ENCODE measurements at places on chromosomes 3 and 15. TPM values are rescaled to one million over a fixed set of nuclear protein-coding genes. Genes with fewer than 3 reads are reported as not detected.

The IMPG2 gene
- total RNA-seq: 0.12 TPM

The CSPG4 gene
- total RNA-seq: not detected

The MOBP gene
- total RNA-seq: not detected

The KLHL40 gene
- total RNA-seq: not detected

The CIAO2A gene
- 111 TPM for total RNA-seq

The CCR3 gene
- total RNA-seq: not detected

The GOLGB1 gene
- 19.5 TPM for total RNA-seq

The MUSTN1 gene
- not detected for total RNA-seq

The RSRC1 gene
- total RNA-seq: 61.6 TPM

The OXTR gene
- 0.91 TPM for total RNA-seq

The TRPM1 gene
- total RNA-seq: not detected

The GOLGA8G gene
- not detected for total RNA-seq

The FAM227B gene
- 4.4 TPM for total RNA-seq

The ALDH1L1 gene
- total RNA-seq: 0.05 TPM

The MAP1A gene
- total RNA-seq: 1.3 TPM

The TRH gene
- not detected for total RNA-seq

The PFN2 gene
- total RNA-seq: 4.3 TPM

- no peak for DNase-seq
- peaks cover 5% of the 10 kb centered on the region for H3K4me1 ChIP-seq
- no peak overlapping the region for H3K27ac ChIP-seq
- H3K36me3 ChIP-seq: no peaks in the 10 kb centered on the region
- H3K4me3 ChIP-seq: no peak overlapping the region
Observed at GRCh38 chr3:42300778-42301177, 34.8 kb upstream of the CCK start.

DNA sequence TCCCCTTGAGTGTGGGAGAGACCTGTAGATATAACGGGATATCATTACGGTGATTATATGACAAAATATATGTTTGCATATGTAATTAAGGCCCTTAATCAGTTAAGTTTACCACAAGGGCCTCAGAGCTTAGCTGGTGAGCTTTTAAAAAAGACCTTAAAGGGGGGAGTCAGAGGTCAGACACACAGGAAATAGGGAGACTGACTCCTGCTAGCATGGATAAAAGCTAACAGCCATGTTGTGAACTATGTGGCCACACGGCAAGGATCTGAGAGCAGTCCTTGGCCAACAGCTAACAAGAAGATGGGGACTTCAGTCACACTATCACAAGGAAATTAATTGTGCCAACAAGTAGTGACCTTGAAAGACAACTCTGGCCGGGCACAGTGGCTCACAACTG lies 3.1 kb downstream of the STAG1 start:
- no peak for DNase-seq
- H3K4me1 ChIP-seq: peaks cover 57% of the 10 kb centered on the region
- H3K27ac ChIP-seq: peak overlapping the region; percentile 47

GRCh38 chr3:162367429-162368260 lies 871.0 kb downstream of the OTOL1 start:
- no peak for DNase-seq
- H3K27me3 ChIP-seq: no peaks in the 10 kb centered on the region
- no peak overlapping the region for H3K4me3 ChIP-seq
- H3K27ac ChIP-seq: no peak overlapping the region
- no peaks in the 10 kb centered on the region for H3K36me3 ChIP-seq
- H3K4me1 ChIP-seq: no peaks in the 10 kb centered on the region

DNA sequence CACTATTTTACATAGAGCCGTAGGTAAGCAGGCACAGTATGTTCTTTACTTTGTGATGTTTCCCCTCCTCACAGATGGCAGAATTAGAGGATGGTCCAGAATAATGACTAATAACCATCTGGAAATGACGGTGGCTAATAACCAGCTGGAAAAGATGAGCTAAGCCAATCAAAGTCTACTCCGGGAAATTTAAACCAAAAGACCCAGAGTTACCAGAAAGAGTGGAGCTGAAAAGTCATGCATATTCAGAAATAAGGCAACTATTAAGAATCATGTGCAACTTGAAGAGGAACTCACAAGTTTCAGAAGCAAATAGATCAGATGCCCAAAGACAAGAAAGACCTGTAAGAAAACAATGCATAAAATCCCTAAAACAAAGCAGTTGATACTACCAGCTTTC lies 33.6 kb downstream of the DMXL2 start:
- H3K4me3 ChIP-seq: no peak overlapping the region
- no peaks in the 10 kb centered on the region for H3K4me1 ChIP-seq
- DNase-seq: no peak

- H3K4me3 ChIP-seq: peak overlapping the region; percentile 77
- no peaks in the 10 kb centered on the region for H3K36me3 ChIP-seq
- H3K27ac ChIP-seq: peak overlapping the region; percentile 69
- H3K27me3 ChIP-seq: peaks cover 11% of the 10 kb centered on the region
- DNase-seq: peak; percentile 58
Observed at GRCh38 chr3:184524981-184525336, 36.6 kb upstream of the EPHB3 start.

GRCh38 chr3:181700168-181701087 lies 11.3 kb upstream of the SOX2 start:
- no peak overlapping the region for H3K27ac ChIP-seq
- DNase-seq: peak; percentile 72
- peaks cover 78% of the 10 kb centered on the region for H3K27me3 ChIP-seq
- peaks cover 17% of the 10 kb centered on the region for H3K4me1 ChIP-seq
- H3K4me3 ChIP-seq: no peak overlapping the region
- H3K36me3 ChIP-seq: peaks cover 2% of the 10 kb centered on the region

- no peak overlapping the region for H3K4me3 ChIP-seq
- peaks cover 4% of the 10 kb centered on the region for H3K4me1 ChIP-seq
- H3K27me3 ChIP-seq: peaks cover 13% of the 10 kb centered on the region
- no peak for DNase-seq
- no peak overlapping the region for H3K27ac ChIP-seq
Observed at GRCh38 chr3:46191730-46192129, 16.4 kb downstream of the CCR1 start.

DNA sequence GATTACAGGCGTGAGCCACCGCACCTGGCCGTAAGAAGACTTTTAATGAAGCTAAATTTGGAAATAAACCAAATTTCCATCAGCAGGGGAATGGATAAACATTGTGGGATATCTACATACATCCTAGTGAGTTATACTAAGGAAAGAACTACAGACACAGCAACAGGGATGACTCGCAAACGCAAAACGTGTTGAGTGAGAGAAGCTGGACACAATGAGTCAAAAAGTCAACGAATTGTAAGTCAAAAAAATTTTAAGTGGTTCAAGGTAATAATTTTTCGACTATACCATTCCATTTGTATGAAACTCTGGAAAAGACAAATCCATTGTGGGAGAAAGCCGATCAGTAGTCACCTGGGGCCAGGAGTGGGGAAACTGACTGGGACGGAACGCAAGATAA lies 19.9 kb downstream of the PLA2G4F start:
- no peak overlapping the region for H3K4me3 ChIP-seq
- H3K27ac ChIP-seq: no peak overlapping the region
- no peaks in the 10 kb centered on the region for H3K27me3 ChIP-seq
- H3K4me1 ChIP-seq: no peaks in the 10 kb centered on the region

DNA sequence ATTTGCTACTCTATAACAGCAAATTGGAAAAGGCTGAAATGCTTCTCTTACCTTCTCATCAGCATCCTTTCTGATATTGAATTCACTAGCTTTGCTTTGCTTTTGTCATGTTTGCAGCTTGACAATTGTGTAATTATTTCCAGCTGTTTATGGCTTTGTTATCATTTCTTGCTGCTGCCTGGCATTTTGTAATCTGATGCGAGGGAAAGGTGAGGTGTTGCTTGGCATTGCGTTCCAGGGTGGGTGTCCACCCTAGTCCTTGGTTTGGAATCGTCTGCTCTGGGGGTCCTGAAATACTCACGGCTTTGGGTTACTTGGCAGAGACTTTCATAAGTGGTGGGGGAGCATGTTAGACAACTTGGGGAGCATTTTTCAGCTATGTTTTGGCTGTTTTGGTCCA lies 2.9 kb downstream of the CACNA2D3 start:
- peaks cover 3% of the 10 kb centered on the region for H3K4me1 ChIP-seq
- no peaks in the 10 kb centered on the region for H3K36me3 ChIP-seq
- H3K27me3 ChIP-seq: peaks cover 36% of the 10 kb centered on the region
- H3K27ac ChIP-seq: no peak overlapping the region
- DNase-seq: no peak
- H3K4me3 ChIP-seq: no peak overlapping the region

- no peak overlapping the region for H3K4me3 ChIP-seq
- H3K4me1 ChIP-seq: no peaks in the 10 kb centered on the region
- no peaks in the 10 kb centered on the region for H3K36me3 ChIP-seq
- no peak for DNase-seq
- H3K27ac ChIP-seq: no peak overlapping the region
Observed at GRCh38 chr3:73572368-73572767, 52.4 kb downstream of the PDZRN3 start.

GRCh38 chr3:36992806-36993325 lies at the start of gene EPM2AIP1:
Gene EPM2AIP1 (minus strand): TSS chr3:36993131. CDS start chr3:36993077, 54 bp downstream.
- no peak within 1 kb of the TSS for H3K27ac ChIP-seq
- H3K36me3 ChIP-seq: peaks cover 40% of the 10 kb centered on the region

DNA sequence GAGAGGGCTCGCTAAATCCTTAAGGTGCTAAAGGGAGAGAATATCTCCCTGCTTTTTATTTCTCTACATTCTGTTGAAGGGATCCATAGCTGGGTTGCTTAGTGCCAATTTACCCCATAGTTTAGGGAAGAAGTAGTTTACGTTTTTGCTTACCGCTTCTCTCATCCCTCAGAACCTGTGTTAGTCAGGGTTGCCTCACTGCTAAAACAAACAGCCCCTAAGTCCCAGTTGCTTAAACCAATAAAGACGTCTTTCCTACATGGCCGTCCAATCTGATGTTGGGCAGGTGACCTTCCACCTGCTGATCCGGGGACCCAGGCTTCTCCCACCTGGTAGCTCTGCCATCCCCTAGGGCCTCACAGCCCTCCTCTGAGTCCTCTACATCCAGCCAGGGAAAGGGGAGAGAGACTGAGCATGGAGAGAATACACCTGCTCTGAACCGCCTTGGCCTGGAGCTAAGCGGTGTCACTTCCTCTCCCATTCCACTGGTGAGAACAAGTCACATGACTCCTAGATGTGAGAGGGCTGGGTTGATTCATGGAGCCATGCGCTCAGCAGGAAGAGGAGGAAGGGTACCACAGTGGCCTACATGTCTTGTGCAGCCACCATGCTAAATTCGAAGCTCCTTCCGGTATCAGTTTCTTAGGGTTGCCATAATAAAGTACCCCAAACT lies 26.3 kb downstream of the DNASE1L3 start:
- no peaks in the 10 kb centered on the region for H3K36me3 ChIP-seq
- H3K4me1 ChIP-seq: no peaks in the 10 kb centered on the region
- H3K4me3 ChIP-seq: no peak overlapping the region
- DNase-seq: no peak
- no peak overlapping the region for H3K27ac ChIP-seq

GRCh38 chr3:12601072-12601471 lies 44.2 kb downstream of the MKRN2 start:
- H3K27ac ChIP-seq: no peak overlapping the region
- DNase-seq: no peak
- H3K36me3 ChIP-seq: peaks cover 48% of the 10 kb centered on the region
- H3K4me1 ChIP-seq: peaks cover 3% of the 10 kb centered on the region

GRCh38 chr15:85897895-85898717 lies 103.4 kb upstream of the KLHL25 start:
- H3K27me3 ChIP-seq: peaks cover 38% of the 10 kb centered on the region
- DNase-seq: no peak
- H3K27ac ChIP-seq: no peak overlapping the region
- no peak overlapping the region for H3K4me3 ChIP-seq
- no peaks in the 10 kb centered on the region for H3K36me3 ChIP-seq

- no peak overlapping the region for H3K4me3 ChIP-seq
- DNase-seq: no peak
- H3K4me1 ChIP-seq: no peaks in the 10 kb centered on the region
- no peak overlapping the region for H3K27ac ChIP-seq
- no peaks in the 10 kb centered on the region for H3K36me3 ChIP-seq
- H3K27me3 ChIP-seq: peaks cover 4% of the 10 kb centered on the region
Observed at GRCh38 chr3:133112666-133113065, 74.5 kb downstream of the TMEM108 start.

GRCh38 chr3:42707620-42708355 lies 5.2 kb upstream of the HHATL start:
- DNase-seq: no peak
- no peaks in the 10 kb centered on the region for H3K4me1 ChIP-seq
- H3K27ac ChIP-seq: no peak overlapping the region
- no peaks in the 10 kb centered on the region for H3K36me3 ChIP-seq
- no peaks in the 10 kb centered on the region for H3K27me3 ChIP-seq
- no peak overlapping the region for H3K4me3 ChIP-seq

GRCh38 chr15:76328958-76329357 lies 7.6 kb upstream of the ISL2 start:
- no peak for DNase-seq
- no peak overlapping the region for H3K4me3 ChIP-seq
- no peak overlapping the region for H3K27ac ChIP-seq

DNA sequence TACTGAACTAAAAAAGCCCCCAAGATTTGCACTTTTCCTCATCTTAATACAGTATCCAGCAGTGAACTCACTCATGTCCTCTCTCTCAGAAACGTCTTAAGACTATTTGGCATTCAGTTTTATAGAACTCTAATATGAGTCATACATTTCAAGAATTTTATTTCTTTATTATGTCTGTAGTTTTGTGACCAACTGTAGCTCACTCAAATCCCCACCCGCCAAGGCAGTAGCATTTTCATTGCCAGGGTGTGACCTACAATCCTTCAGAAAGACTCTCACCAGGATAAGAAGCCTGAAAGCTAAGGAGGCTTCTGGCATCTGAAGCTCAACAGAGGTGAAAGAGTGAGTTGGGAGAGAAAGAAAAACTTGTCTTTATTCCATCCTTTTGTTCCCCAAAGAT lies 537.1 kb downstream of the RSL24D1 start:
- H3K36me3 ChIP-seq: no peaks in the 10 kb centered on the region
- DNase-seq: no peak
- H3K4me1 ChIP-seq: no peaks in the 10 kb centered on the region
- no peak overlapping the region for H3K27ac ChIP-seq
- H3K27me3 ChIP-seq: no peaks in the 10 kb centered on the region
- no peak overlapping the region for H3K4me3 ChIP-seq

- no peak for DNase-seq
- H3K27me3 ChIP-seq: peaks cover 2% of the 10 kb centered on the region
- no peaks in the 10 kb centered on the region for H3K36me3 ChIP-seq
- no peaks in the 10 kb centered on the region for H3K4me1 ChIP-seq
Observed at GRCh38 chr3:55169161-55169560, 241.3 kb upstream of the LRTM1 start.

DNA sequence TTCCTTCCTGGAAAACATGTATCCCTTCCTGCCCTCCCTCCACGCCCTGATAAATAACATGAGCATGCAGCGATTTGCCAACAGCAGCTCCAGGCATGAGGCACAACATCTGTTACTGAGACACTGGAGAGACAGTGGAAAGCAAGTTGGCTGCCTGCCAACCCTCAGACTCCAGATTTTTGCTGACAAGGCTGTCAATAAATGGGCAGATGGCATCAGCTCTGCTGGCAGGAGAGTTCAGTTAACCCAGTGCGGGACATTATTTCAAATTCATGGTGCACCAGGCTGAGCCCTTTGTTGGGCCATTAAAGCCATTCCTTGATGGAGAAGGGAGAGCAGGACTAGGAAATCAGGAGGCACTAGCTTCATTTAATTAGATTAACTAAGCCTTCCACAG lies 293.3 kb downstream of the MEX3B start:
- no peak overlapping the region for H3K4me3 ChIP-seq
- DNase-seq: no peak
- H3K36me3 ChIP-seq: no peaks in the 10 kb centered on the region
- no peaks in the 10 kb centered on the region for H3K27me3 ChIP-seq
- H3K4me1 ChIP-seq: no peaks in the 10 kb centered on the region

Data from activated CD4-positive, alpha-beta T cell treated with anti-CD3 and anti-CD28 coated beads for 36 hours (primary cell).